ENCODE measurements at places on chromosomes 16 and 17.

DNA sequence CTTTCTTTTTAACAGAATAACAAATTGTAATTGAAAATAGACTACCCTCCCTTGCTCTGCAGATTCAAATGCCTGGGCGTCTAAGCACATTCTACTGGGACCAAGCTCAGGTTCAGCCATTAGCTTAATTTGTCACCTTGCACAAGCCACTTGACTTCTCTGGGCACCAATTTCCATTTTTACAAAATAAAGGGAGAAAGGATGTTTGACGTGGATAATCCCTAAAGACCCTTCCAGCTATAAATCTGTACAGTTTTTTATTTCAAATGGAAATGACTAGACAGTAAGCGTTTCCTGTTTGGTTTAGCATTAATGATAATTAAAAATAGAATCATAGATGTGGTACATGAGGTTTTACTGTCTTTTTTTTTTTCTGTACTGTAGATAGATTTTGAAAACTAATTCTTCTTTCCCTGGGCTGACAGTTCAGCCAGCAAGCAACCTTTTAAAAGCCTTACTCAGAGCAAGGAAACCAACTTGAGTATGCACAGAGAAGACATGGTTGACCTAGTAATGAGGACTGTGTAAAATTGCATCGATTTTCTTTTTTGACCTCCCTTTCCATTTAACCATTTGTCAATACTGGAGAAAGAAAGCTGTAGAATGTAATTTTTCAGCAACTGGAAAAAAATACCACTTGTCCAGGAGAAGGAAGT is 1329.5 kb upstream of the CDH8 start:
- no peak for DNase-seq

GRCh38 chr17:57125406-57125805 is 40.4 kb downstream of the AKAP1 start:
- no peak for DNase-seq

- DNase-seq = no peak
Observed at GRCh38 chr17:58985971-58986370, 120.7 kb downstream of the TRIM37 start.

DNA sequence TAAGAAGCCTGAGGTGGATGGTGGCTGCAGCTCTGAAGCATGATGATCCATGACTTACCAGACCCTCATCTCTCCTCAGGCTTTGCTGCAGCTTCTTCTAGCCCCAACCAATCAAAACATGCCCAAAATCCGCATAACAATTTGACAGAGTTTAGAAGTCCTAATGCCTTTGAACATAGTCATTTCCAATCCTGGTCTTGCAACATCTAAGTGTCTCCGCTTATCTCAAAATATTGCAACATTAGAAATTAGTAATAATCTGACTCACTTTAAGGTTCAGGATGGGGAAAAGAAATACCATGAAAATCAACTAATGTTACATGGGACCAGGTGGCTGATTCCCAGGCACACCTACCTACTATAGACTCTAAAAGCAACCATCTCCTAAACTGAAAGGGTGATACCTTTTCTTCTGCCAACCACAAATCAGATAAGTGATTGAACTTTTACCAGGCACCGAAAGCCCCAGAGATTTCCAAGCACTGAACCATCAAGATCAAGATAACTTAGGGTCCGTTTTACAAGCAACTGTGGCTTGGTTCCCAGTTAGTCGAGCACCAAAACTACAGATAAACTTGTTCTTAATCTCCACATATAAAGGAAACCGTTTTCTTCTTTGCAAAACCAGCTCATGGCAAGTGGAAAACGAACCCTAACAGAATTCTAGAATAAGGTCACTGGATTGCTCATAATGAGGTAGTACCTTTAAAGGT is 14.0 kb downstream of the ERN1 start:
- no peak for DNase-seq

GRCh38 chr17:74132354-74132753 is 71.1 kb upstream of the RPL38 start:
- no peak for DNase-seq

DNA sequence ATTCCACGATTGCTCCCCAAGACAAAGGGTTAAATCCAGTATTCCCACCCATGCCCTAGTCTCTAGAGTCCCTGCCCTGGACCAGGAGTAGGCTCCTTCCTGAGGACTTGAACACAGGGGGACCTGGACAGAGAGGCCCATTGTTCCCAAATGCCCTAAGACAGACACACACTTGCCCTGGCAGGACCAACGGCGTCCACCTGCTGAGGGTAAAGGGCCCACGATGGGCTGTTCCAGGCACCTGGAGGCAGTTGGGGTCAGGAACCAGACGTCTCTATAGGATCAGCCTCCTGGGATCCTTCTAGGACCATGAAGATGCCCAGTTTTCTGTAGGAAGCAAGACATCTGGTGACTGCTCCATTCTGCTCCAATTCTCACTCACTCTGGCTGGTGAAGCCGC is 39.3 kb downstream of the TNFRSF13B start:
- DNase-seq = no peak

GRCh38 chr16:19294156-19294649 is 8.7 kb downstream of the CLEC19A start:
- DNase-seq = no peak

GRCh38 chr17:41766135-41766534 is 20.4 kb downstream of the JUP start:
- no peak for DNase-seq

GRCh38 chr17:43907425-43907981 is at the start of gene MPP2:
Gene MPP2, minus strand, starts transcription at chr17:43907536. Its CDS starts 3,076 bp downstream, at chr17:43904460.
- peak; percentile 38 for DNase-seq

- DNase-seq = no peak
Observed at GRCh38 chr17:12620200-12620720, 45.4 kb upstream of the MYOCD start.

- no peak for DNase-seq
Observed at GRCh38 chr16:83247767-83248372, 559.9 kb upstream of the HSBP1 start.

DNA sequence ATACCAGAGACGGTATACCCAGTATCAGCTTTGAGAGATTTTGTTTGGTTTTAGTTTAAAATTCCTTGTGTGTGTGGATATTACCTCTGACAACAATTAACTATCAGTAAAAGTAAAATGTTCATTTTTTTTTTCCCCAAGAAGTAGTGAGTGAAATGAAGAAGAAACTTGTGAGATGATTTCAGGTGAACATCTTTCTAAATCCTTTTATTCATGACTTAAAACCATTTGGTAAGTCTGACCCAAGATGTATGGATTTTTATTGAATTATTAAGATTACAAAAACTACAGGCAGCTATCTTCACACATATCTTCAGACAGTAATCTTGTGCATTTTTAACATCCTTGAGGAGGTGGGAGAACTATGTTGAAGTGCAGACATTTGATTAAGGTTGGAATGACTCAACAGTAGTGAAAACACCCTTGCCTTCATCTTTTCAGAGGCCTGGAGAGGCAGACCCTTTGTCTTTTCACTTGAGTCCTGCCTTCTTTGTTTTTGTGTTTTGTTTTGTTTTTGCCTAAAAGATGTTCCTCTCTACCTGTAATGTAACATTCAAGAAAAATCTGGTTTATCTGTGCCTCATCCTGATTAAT is 240.3 kb upstream of the TBX2 start:
- no peak for DNase-seq

- DNase-seq = no peak
Observed at GRCh38 chr16:74846714-74847113, 72.1 kb upstream of the FA2H start.

- DNase-seq = no peak
Observed at GRCh38 chr17:57814421-57814820, 35.4 kb downstream of the MRPS23 start.

- no peak for DNase-seq
Observed at GRCh38 chr16:63787014-63787413, 1334.8 kb downstream of the CDH11 start.

GRCh38 chr17:77429369-77429968 is 288.7 kb downstream of the SEC14L1 start:
- no peak for DNase-seq

DNA sequence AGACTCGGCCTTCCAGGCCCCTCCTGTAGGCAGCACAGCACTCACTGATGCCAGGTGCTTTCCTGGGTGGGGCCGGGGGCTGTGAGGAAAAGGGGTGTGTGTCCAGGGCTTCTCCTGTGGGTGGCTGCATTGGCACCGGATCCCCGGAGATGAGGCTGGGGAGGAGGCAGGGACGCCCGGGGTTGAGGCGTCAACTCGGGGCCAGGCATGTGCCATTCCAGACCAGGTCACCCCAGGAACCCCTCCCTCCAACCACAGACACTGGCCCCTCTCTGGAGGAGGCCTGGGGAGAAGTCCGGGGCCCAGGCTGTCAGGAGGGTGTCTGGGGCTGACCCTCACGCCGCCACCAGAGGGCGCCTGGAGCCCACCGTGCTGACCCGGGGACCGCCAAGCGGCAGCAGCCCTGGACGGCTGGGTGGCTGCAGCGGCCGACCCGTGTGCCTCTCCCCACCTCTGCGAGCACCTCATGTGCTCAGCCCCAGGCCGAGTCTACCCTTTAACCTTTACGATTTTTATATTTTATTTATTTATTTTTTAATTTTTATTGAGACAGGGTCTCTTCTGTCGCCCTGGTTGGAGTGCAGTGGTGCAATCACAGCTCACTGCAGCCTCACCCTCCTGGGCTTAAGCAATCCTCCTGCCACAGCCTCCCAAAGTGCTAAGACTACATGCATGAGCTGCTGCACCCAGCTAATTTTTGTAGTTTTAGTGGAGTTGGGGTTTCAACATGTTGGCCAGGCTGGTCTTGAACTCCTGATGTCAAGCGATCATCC is 3.2 kb upstream of the METRN start:
- DNase-seq = peak; percentile 78

DNA sequence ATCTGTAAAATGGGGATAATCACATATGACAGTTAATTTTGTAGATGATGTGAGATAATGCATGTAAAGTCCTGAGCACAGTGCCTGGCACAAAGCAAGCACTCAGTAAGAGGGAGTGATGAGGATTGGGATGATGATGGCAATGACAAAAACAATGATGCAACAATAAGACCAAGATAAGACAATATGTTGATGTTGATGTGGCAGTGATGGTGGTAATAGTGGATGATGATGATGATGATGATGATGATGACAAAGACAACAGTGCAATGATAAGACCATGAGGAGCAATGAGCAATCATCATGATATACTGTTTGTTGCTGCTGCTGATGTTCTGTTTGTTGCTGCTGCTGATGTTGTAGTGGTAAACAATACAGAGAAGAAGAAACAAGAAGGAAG is 344.1 kb downstream of the NPIPA8 start:
- DNase-seq = no peak

GRCh38 chr16:69435977-69436820 is 11.8 kb downstream of the CYB5B start:
- DNase-seq = no peak

DNA sequence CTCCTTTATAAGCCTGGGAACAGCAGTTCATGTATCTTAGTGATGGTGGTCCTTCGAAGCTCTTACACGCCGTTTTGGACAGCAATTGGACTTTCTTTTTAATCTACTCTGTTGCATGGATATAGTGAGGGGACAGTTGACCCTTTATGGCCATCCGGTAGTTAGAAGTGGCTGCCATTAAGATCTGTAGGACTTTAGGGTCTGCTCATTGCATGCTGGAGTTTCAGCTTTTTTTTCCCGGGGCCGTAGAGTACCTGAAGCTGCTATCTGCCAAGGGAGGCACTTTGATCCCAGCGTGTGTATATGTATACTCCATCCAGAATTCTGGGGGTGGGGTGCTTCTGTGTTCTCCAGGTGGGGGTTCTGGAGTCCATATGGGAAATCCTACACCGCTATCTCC is 1.2 kb downstream of the CYB5D1 start:
- no peak for DNase-seq

DNA sequence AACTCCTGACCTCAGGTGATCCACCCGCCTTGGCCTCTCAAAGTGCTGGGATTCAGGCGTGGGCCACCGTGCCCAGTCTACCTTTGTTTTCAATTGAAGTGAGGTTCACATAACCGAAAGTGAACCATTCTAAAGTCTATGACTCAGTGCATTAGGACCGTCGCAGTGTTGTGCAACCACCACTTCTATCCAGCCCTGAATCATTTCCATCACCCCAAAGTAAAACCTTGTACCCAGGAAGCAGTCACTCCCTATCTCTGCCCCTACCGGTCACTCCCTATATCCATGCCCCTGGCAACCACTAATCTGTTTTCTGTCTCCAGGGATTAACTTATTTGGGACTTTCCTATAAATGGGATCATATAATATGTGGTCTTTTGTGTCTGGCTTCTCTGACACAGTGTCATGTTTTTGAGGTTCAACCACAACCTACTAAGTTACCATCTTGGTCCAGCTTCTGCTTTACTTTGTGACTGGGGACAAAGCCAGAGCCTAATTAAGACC is 28.3 kb upstream of the CDC42EP4 start:
- no peak for DNase-seq

DNA sequence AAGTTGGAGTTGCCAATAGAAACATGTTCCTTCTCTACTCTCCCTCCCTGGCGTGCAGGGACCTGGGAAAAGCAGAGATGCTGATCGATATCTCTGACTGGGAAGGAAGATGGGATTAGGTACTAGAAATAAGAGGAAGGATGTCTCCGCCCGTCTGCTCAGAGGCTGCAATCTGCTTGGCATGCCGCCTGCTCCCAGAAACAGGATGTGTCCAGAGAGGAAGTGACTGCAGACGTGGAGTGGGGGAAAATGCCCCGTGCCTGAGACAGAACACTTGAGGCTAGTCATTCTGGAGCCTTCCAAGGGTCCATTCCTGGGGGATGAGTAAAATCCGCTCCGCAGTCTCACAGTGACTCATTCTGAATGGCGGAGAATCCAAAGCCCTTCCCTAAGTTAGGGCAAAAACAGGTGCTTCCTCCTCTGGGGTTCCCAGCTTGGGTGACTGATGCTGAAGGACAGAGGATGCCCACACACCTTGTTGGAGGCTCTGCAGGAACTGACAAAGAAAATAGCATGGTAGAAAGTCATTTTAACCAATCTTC is 45.0 kb upstream of the SMURF2 start:
- no peak for DNase-seq

GRCh38 chr17:44997733-44998520 is 29.8 kb upstream of the C1QL1 start:
- DNase-seq = no peak

DNA sequence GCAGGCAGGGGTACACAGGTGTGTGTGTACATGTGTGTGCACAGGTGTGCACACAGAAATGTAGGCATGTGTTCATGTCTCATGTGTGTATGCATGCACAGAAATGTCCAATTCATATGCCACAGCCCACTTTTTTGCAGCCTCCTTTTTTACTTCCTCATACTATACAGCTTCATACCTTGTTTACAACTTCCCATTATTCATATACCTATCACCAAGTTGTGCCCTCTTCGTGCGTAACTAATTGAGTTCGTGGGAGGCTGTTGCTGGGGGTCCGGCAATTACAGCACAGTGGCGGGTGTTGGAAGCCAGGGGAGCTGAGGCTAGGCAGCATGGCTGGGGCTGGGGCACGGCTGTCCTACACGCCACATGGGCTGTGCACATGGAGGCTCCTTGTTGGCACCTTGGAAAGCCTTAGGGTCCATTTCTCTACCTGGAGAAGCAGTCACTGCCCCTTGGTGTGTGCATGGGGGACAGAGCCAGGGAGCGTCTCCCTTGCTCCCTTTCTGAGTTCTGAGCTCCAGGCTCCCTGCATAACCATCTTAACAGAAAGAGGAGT is 266.7 kb downstream of the ENGASE start:
- DNase-seq = no peak

Measured in T-helper 17 cell (primary cell).